ENCODE measurements at places on chromosomes 12 and 14. TPM values are rescaled to one million over a fixed set of nuclear protein-coding genes. Genes with fewer than 3 reads are reported as not detected.
A peak's percentile ranks its signal among the peaks of the same experiment; 100 is the strongest.

TMEM132D gene
- 1.6 TPM for polyA plus RNA-seq

LRCOL1 gene
- 2.4 TPM for polyA plus RNA-seq

- DNase-seq: no peak
Observed at GRCh38 chr14:43729143-43729542, 777.9 kb downstream of the FSCB start.

DNA sequence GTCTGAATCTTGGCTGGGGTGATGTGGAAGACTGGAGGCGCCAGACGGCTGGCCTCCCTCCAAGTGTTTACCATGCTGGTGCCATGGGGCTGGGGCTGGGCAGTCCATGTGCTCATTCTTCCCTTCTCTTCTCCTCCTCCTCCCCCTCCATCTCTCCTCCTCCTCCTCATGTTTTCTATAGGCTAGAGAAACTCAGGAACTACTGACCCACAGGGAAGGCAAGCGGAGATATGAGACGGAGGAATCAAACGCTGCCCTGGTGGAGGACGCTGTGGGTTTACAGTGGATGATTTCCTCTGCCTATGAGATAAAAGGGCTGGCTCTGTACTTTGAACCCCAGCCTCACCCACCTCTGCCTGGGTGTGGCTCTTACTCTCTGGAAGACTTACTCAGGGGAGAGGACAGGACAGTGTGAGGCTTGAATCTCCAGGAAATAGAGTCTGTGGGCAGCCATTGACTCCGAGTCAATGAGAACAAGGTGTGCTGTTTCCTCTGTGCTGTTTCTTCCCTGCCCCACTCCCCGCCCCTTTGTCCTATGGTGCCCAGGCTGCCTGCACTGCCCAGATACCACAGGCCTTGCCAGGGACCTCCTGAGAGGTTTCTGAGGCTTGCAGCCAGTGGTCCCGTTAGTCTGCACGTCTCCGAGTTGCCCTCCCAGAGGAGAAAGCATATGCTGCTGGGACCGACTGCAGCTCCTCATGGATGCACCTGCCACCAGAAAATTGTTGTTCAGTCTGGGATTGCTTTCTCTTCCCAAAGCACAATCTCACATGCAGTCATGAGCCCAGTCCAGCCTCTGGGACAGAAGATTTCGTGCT, 132.6 kb upstream of the ARHGAP5 start:
- DNase-seq: no peak

- DNase-seq: no peak
Observed at GRCh38 chr14:28298156-28298555, 468.4 kb upstream of the FOXG1 start.

DNA sequence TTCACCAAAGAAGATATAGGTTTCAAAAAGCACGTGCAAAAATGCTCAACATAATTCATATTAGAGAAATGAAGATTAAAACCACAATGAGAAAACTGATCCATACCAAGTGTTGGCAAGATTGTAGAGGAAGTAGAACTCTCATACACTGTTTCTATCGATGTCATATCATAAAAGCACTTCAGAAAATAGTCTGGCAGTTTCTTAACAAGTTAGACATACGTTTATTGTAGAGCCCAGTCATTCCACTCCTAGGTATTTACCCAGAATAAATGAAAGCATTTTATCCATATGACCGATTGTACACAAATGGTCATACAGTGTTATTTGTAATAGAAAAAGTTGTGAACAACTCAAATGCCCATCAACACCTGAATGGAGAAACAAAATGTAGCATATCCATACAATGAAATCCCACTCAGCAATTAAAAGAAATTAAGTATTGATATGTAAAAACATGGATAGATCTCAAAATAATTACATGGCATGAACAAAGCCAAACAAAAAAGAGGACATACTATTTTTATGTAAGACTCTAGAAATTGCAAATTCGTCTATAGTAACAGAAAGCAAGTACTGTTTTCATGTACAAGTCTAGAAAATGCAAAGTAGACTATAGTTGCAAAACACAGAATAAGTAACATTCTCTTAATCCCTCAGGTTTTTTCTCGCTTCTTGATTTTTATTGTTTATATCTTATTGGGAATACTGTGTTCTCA, 41.0 kb downstream of the USP15 start:
- no peak for DNase-seq

GRCh38 chr14:103391048-103391447, 5.8 kb downstream of the MARK3 start:
- DNase-seq: peak; percentile 19

DNA sequence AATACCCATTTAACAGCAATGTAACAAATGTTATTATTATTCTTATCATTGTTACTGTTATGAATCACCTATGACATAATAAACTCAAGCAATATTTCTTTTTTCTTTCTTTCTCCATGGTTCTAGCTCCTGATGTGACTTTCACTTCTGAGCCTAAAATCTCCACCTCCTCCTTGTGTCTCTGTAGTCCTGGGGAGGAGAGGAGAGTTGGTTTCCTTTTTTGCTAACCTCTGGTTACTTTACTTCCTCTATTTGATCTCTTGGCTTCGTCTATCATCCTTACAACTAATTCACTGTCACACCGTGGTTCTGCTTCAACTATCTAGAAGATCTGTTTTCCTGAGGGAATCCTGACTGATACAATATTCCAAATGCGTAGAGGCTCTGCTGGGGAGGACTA, 456.6 kb downstream of the VRK1 start:
- DNase-seq: no peak
